Activated naive CD4-positive, alpha-beta T cell treated with Interleukin-2 at 50 U/mL for 16 hours (primary cell): ENCODE measurements at places on chromosomes 13 and 19.

- DNase-seq, result no peak
Measured at GRCh38 chr13:94236132-94236531, 243.3 kb downstream of the DCT start.

DNA sequence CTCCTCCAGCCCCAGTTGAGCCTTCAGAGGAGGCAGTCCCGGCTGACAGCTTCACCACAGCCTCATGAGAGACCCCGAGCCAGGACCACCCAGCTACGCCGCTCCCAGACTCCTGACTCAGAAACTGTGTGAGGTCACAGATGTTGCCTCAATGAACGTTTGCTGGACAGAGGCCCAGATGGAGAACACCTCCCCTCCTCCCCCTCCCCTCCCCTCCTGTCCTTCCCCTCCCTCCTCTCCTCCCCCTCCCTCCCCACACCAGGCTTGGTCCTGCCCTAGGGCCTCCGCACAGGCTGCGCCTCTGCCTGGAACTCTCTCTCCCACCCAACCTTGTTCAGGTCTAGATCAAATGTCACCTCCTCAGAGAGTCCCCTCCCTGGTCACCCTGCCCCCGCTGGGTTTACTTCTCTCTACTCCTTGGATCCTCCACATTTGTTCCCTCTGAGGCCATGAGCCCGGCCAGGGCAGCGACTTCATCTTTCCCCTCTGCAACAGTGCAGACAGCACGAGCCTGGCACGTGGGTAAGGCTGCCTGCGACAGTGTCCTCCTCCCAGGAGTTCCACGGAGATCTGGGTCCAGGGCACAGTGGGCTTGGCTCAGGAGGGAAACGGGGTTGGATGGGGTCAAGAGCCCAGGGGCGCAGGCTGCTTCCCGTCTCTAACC, 17.4 kb downstream of the PIP5K1C start:
- DNase-seq, result no peak

GRCh38 chr13:30824651-30825050, 81.4 kb upstream of the MEDAG start:
- DNase-seq, result no peak

DNA sequence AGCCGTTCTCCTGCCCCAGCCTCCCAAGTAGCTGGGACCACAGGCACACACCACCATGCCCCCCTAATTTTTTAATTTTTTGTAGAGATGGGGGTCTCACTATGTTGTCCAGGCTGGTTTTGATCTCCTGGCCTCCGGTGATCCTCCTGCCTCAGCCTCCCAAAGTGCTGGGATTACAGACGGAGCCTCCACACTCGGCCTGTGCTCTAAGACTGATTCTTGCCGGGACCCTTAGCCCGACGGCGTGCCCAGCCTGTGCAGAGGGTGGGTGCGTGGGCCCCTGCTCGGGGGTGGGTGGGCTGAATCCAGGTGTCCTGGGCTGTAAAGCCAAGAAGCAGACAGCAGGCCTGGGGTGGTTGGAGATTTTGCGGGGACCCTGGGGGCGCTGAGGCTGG, 64.3 kb downstream of the GADD45B start:
- DNase-seq, result no peak

GRCh38 chr19:16544473-16545231, 2.4 kb upstream of the CHERP start:
- DNase-seq, result no peak

DNA sequence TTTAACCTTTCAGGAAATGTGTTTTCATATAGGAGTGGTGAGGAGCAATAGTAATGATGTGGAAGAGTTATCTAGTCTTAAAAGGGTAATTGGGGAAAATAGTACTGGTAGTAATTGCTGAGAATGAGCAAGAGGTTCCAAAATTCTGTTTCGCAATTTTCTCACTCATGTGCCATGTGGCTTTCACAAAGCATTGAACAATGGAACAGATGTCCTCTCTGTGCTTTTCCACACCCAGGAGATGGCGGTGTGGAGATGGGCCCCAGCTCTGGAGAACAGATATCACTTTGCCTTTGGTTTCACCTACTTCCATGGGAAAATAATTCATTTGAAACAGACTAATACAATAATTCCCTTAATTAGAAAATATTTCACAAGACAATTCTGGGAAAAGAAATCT, 170.0 kb upstream of the SLC10A2 start:
- DNase-seq, result no peak

DNA sequence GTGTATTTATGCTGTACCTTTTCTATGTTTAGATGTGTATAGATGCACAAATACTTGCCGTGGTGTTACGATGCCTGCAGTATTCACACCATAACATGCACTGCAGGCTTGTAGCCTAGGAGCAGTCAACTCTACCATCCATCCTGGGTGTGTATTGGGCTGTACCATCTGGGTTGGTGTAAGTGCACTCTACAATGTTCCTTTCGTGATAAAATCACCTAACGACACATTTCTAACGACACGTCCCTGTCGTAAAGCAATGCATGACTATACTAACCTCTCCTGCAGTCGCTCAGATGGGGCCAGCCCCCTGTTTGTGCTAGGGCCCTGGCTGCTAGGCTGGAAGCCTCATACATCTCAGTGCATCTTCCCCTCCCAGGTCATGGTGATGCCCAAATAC, 18.4 kb downstream of the CD177 start:
- no peak for DNase-seq

GRCh38 chr13:92418818-92419412, 807.7 kb upstream of the GPC6 start:
- DNase-seq, result no peak

DNA sequence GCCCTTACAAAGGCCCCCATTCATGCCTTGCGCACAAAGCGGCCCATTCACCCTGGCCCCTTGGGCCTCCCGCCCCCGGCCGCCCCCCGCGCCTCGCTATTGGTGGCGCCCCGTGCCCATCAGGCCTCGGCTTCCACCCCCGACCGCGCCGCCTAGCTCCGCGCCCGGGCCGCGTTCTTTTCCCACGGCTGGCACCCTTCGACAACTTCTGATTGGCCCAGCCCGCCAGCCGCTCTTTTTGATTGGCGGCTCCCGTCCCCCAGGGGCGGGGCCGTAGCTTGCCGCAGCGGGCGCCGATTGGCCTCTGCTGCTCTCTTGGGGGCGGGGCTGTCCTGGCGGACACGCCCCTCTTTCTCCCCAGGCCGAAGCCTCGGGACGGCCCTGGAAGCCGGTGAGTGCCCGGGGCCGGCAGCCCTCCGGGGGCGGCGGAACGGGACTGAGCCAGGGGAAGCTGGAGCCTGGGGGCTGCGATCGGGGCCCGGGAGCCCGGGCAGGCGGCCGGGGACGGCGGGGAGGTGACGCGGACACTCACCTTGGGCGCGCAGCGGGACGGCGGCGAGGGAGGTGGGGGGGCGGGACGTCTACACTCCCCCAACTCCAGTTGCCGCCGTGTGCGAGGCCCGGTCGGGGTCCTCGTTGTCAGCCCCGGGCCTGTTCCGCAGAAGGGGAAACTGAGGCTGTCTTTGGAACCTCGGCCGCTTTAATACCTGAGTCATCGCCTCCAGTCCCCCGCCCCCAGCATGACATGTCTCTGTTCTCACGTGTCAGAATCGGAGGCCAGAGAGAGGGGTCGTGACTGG, at the start of gene MYH14:
Gene MYH14, plus strand, starts transcription at position 342 of the 800 bp plus-strand sequence. CDS start 6,744 bp downstream, outside the sequence.
- no peak for DNase-seq

GRCh38 chr13:61873717-61874116, 458.1 kb upstream of the PCDH20 start:
- DNase-seq, result no peak

DNA sequence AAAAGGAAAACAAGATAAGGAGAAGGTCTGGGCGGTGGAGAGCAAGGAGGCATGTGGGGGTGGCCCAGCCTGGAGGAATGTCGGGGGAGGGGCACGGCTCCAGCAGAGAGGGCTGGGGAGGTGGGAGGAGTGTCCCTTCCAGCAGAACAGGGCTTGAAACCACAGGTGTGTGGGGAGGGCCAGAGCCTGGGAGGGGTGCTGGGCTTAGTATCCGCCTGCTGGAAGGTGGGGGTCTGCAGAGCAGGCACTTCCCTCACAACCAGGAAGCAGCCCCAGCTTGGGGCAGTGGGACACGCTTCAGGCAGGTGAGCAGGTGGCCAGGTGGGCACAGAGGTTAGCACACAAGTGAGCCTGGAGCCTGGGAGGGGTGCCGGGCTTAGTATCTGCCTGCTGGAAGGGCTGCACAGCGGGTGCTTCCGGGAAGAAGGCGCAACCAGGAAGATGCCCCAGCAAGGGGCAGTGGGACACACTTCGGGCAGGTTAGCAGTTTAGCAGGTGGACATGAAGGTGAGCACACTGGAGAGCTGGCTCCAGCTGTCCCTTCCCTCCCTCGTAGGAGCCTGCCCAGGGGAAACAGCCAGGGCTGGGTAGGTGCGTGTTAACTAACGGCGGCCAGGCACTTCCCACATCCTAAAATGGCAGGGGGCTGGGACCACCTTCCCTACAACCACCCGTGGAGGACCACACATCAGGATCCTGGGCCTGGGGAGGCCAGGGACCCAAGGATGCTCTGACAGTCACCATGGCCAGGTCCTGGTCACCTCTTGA, 3.0 kb downstream of the GAS6 start:
- no peak for DNase-seq
